ENCODE measurements at places on chromosomes 1 and 21.
A peak's percentile ranks its signal among the peaks of the same experiment; 100 is the strongest.

DNA sequence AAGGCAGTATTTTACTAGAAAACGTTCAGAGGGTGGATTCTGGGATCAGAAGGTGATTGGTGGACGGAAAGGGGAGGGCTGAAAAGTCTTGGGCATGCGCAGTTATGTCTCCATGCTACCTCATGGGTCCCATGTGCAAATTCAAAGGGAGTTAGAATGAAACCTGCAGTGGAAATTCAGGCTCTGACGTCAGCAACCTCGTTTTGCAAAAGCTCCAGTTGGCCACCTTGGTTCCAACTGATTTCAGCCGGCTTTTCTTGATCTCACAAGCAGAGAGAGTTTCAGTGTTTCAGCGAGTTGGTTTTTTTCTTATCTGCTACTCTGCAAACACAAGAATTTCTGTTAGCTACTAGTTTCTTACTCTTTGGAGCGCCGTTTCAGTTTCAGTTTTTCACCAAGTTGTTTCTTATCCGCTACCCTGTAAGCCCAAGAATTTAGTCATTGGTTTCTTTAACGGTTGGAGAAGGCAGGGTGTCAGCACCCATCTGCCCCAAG lies 69.8 kb upstream of the PGBD5 start:
- no peak for DNase-seq

DNA sequence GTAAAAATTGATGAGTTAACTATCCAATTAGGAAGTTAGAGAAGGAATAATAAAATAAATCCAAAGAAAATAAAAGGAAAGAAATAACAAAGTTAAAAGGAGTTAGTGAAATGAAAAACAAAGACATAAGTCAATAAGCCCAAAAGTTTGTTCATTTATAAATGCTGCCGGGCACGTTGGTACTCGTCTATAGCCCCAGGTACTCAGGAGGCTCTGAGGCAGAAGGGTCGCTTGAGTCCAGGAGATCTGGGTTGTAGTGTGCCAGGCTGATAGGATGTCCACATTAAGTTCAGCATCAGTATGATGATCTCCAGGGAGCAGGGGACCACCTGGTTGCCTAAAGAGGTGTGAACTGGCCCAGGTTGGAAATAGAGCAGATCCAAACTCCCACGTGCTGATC lies 35.5 kb upstream of the VANGL1 start:
- DNase-seq: no peak

DNA sequence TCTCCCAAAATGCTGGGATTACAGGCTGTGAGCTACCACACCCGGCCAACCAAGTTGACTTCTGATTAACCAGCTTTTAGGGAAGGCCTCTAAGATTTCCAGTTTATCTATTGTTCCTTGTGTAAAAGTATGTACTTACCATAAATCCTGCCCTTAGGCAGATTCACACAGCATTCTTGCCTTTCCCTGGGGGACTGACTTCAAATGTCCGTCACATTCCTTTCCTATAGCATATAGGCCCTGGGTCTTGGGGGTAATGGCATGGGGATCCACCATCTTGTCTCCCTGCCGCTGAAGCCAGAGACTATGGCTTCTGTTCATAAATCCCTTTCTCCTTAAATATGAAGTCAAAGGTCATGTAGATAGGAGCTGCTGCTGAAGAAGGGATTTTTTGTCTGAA lies 872 bp upstream of the PINK1 start:
- DNase-seq: no peak

DNA sequence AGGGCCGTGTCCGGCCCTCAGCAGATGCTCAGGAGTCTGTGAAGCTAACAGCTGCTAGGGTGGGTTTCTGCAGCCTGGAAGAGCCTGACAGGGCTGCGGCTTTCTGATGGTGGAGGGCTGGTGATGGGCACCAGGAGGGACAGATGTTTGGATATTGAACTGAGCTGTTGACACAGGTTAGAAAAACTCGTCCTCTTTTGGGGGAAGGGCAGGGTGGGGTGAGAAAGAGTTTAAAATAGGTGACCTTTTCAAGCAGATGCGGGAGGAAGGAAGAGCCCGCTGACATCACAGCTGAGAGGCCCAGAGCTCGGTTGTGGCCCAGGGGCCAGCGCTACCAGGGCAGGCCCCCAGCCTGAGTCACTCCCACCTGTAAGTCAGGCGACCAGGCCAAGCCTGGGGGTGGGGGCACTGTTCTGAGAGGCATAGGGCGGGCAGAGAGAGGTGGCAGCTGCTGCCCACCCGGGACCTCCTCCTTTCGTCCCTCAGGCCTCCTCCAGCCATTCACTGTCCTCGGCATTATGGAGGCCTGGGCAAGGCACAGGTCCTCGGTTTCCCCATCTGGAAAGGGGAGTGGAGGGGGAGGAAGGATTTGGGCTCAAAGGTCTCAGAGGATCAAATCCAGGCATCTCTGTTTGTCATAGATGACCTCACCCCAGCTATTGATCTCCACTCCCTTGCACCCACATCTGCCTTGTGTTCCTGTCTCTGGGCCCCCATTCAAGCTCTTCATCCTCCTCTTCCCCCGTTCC lies 32.3 kb upstream of the ID3 start:
- peak; percentile 35 for DNase-seq

DNA sequence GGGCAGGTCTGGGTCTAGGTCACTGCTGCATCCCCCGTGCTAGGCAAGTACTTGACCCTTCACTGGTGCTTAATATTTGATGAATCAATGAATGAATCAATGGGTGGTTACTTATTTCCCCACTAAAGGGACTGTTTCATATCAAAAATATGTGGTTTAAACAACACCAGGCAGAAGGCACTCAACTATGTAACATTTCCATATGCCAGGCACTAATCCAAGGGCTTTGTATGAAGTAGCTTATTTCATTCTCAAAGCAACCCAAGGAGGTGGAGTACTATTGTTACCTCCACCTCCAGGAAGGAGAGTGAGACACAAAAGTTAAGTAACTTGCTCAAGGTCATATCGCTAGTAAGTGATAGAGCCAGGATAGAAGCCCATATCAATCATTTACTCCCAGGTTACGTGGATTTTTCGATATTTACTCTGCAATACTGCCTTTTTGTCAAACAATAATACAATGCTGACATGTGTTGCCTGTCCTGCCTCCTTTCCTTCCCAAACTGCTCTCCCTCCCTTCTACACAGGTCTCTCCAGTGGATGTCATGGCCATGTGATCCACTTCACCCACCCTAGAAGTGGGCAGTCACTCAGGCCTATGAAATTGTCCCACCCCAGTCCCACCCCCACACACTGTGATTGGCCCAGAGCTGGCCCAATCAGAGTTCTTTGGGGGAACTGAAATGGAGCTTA lies 142.8 kb downstream of the ETS2 start:
- DNase-seq: no peak

GRCh38 chr1:51303751-51304251 lies 26.6 kb downstream of the TTC39A start:
- no peak for DNase-seq

DNA sequence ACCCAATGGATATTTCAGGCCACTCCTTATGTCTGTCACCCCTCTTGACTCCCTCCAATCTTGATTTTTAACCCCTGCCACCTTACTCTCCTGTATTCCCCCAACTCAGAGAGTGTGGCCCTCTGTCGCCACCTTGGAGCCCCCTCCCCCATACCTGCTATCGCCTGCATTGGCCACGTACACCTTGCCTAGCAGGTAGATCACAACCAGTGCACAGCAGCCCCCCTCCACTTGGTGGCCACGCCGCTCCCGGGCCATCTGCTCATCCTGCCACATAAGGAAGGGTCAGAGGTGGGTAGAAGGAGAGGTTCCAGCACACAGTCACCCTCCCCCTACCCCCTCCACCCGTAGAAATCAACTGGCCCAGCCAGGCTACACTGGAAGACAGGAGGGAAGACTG lies 2.9 kb downstream of the PPM1J start:
- DNase-seq: no peak

DNA sequence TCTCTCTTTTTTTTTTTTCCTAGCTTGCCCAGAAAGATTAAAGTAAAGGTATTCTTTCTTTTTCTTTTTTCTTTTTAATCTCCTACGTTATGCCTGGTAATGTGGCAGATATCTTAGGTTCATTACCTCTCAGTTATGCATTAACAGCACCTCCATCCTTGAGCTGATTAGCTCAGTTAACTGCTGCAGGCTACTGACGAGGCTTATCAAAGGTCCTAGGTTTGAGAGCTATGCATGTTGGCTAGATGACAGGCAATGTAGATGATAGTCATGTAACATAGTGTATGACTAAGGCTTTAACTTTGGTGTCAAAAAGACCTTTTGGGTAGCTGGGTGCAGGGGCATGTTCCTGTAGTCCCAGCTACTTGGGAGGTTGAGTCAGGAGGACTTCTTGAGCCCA lies 53.7 kb upstream of the CACYBP start:
- DNase-seq: no peak
